ENCODE measurements at places on chromosomes 4 and X. TPM values are rescaled to one million over a fixed set of nuclear protein-coding genes. Genes with fewer than 3 reads are reported as not detected.

- H3K27me3 ChIP-seq: peaks cover 24% of the 10 kb centered on the region
- H3K27ac ChIP-seq: no peak overlapping the region
- H3K4me1 ChIP-seq: peaks cover 31% of the 10 kb centered on the region
- DNase-seq: no peak
- no peaks in the 10 kb centered on the region for H3K36me3 ChIP-seq
These were observed 6.2 kb upstream of the FAT1 start for GRCh38 chr4:186729856-186730255.

DNA sequence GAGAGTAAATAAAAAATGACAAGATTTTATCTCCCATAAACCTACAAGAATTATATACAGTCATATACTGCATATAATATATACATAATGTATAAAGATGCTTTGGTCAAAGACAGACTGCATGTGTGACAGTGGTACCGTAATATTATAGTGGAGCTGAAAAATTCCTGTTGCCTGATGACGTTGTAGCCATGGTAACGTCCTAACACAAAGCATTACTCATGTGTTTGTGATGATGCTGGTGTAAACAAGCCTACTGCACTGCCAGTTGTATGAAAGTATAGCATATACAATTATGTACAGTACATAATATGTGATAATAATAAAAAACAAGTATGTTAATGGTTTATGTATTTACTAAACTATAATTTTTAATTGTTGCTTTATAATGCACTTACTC, 245.2 kb upstream of the CENPE start:
- DNase-seq: no peak
- H3K27me3 ChIP-seq: no peaks in the 10 kb centered on the region
- H3K4me1 ChIP-seq: no peaks in the 10 kb centered on the region
- no peak overlapping the region for H3K27ac ChIP-seq

DNA sequence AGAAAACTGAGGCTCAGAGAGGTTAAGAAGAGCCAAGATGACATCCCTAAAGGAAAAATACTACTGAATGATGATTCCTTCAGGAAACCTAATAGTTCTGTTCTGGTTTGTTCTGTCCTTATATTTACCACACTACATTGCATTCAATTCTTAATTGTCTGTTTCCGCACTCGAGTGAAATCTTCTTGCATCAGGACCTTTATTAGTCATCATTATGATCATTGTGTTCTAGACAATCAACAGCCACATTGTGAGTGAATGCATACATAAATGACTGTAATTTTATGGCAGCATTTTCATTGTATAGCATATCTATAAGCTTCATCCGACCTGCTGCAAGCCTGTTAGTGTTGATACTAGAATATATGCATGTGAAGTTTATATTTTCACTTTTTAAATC, 156.7 kb upstream of the FAM241A start:
- peaks cover 3% of the 10 kb centered on the region for H3K27me3 ChIP-seq
- DNase-seq: no peak
- H3K4me3 ChIP-seq: no peak overlapping the region
- H3K4me1 ChIP-seq: peaks cover 5% of the 10 kb centered on the region

DNA sequence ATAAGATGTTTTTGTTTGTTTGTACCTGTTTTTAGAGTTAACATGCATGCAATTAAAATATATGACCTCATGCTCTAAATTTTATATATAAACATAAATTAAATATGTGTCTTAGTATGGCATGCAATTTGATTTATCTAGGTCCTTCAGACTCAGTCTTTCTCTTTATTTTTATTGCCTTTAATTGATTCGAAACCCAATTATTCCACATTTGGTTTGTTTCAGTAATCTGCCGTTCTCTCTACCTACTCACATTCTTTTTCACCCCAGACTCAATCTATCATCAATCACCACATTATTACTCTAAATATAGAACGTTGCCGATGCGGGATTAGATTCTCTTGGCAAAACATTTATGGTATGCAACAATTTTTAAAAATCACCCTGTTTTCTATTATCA, 1492.8 kb downstream of the RAPGEF2 start:
- H3K36me3 ChIP-seq: no peaks in the 10 kb centered on the region
- no peak overlapping the region for H3K4me3 ChIP-seq
- no peaks in the 10 kb centered on the region for H3K27me3 ChIP-seq
- DNase-seq: no peak

GRCh38 chr4:1309261-1310010, 19.7 kb downstream of the MAEA start:
- H3K4me3 ChIP-seq: peak overlapping the region; percentile 52
- peaks cover 22% of the 10 kb centered on the region for H3K4me1 ChIP-seq
- peak overlapping the region; percentile 81 for H3K27ac ChIP-seq
- H3K36me3 ChIP-seq: peaks cover 24% of the 10 kb centered on the region

HS3ST1 gene
- total RNA-seq: 0.37 TPM

SSX3 gene
- not detected for total RNA-seq
